Stimulated activated CD4-positive, alpha-beta T cell treated with anti-CD3 and anti-CD28 coated beads, Interleukin-4, amount 100 ng/mL, for 24 hours (primary cell): ENCODE measurements at places on chromosomes 2 and 18.

GRCh38 chr2:186911551-186912085, 62.6 kb upstream of the ZSWIM2 start:
- no peak for DNase-seq

GRCh38 chr18:58893388-58894099, 28.9 kb downstream of the ZNF532 start:
- no peak for DNase-seq

DNA sequence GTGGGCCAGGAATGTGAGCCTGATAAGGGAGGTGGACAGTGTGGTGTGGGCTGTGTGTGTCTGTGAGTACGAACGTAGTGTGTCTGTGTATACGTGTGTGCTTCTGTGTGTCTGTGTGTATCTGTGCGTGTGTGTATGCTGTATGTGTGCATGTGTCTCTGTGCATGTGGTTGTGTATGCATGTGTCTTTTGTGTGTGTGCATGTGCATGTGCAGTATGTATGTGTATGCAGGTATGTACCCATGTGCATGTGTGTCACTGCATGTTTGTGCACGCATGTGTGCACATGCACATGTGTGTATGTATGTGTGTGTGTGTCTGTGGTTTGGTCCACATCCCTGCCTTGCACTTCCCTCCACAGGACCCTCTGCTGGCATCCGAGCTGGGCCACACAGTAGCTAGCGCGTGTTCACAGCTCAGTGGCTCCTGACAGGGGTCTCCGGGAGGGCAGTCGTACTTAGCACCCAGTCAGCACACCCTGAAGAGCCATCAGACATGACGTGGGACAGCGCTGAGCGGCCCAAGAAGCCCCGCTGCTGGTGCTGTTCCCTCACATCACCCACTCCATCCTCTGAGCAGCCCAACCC, 114.3 kb downstream of the CELF4 start:
- DNase-seq = no peak

GRCh38 chr2:231395188-231396057, at the start of gene B3GNT7:
Gene B3GNT7 (plus strand): TSS chr2:231395710. CDS start chr2:231395804, 94 bp downstream.
- no peak for DNase-seq

DNA sequence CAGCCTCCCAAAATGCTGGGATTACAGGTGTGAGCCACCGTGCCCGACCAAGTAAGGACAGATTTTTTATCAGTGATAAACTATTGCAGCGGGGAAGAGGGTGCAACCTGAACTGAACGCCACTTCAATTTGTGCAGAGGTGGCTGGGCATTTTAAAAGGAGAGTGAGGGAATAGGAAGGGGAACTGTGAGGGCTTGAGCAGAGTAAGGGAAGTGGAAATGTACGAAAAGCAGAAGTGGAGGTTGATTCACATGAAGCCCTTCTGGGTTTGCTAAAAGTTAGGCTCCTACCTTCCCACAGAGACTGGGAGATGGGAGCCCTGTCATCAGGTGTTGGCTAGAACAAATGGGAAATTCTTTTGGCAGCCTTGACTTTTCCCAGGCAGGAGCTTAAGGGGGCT, 6.1 kb downstream of the STK11IP start:
- no peak for DNase-seq

GRCh38 chr2:62287282-62287681, 91.4 kb downstream of the B3GNT2 start:
- no peak for DNase-seq

- no peak for DNase-seq
Measured at GRCh38 chr18:74389171-74389927, 67.8 kb downstream of the DIPK1C start.

DNA sequence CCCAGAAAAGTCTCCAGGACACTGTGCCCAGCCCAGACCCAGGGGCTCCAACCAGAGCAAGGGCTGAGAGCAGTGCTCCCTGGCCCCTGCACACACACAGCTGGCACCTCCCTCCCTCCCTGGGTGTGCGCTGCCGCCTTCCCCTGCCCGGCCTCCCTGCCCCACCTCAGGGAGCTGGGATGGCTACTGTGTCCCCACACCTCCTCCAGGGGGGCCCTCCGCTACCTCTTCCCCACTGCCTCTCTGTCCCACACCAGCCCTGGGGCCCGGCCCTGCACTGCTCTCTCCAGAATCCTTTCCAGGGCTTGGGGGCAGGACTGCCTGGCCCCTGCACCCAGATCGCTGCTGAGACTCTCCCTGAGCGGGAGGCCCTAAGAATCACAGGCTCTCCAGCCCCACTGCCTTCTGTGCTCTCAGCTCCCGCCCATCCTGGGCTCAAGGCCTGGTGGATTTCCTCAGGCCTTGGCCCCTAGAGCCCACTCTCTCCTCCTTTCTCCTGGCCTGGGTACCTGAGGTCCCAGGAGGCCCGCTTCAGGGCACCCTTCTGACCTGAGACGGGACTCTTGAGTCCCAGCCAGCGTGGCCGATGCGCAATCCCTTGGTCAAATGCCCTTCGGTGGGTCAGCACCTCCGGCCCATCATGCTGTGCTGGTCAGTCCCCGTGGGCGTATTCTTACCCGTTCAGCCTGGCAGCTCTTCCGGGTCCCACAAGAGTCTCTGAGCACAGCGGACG, 276.8 kb upstream of the HDAC4 start:
- no peak for DNase-seq

DNA sequence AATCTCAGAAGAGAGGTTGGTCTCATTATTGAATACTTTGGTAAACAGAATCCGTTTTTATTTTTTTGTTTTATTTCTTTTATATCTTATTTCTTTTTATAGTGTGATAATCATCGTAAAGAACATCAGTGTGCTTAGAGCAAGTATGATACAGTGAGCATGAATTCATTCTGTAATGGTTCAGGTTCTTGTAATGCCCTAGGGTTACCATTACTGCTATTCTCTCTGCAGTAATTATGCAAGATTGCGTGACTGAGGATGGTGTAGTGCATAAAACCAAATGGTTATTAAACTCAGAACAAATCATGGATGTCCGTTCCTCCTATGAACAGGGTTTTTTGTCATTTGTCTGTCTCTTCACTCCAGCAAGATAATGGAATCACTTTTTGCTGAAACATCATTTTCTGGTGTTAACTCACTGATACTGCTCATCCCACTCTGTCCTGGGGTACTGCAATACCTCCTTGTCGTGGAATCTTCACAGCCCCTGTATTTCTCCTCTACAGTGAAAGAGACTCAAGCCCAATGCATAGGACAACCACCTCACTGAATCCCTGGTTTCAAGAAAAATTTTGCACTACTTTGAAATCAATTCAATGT, 274.8 kb upstream of the ST6GAL2 start:
- DNase-seq = no peak

DNA sequence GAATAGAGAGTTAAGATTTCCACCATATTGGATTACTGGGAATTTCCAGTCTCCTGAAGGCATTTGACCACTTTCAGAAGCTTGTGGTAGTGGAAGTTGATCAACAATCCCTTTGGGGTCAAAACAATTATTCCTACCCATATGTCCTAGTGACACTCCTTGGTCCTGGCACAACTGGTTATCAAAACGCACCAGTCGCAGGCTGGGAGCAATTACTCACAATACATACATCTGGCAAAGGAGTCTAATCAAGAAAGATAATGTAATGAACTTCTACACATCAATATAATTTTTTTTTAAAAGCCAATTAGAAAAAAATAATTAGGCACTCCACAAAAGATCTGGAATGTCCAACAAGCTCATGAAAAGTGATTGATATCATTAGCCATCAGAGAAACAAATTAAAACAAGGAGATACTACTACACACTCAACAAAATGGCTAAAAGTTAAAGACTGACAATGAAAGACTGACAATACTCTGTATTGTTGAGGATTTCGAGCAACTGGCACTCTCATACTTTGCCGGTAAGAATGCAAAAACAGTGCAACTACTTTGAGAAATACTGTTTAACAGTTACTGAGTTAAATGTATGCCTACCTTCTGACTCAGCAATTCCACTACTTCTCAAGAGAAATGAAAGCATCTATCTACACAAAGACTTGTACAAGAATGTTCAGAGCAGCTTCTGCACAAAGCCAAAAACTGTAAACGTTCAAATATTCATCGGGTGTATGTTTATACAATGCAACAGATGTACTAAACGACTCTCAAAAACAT, 2.0 kb downstream of the INO80C start:
- DNase-seq = no peak

DNA sequence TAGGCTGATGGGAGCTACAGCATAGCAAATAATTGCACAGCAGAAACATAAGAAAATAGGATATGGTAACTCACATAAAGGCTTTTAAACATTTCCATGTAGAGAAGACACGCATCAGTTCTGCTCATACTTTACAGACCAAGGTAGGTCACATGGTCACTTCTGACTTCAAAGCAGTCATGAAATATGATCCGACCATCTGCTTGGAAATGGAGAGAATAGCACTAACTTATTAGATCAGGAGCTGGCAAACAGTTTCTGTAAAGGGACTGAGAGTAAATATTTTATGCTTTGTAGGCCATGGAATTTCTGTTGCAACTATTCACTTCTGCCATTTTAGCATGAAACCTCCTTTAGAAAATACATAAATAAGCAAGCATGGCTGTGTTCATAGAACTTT, 936.6 kb upstream of the FANCL start:
- no peak for DNase-seq

DNA sequence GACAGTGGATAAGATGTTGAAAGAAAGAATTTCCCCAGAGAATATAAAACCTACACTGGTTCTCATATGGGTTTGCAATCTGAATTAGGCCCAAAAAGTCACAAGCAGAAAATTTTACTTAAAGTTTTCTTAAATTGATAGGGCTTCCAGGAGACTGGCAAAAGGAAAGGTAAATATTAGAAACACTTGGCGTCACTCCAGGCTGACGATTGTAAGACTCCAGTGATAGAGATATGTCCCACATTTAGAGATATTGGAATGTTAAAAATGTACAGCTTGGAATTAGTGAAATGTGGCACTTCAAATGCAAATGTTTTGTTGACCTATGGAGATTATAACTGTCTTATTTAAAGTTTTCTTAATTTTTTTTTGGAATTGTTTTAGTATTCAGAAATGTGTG, 14.0 kb downstream of the YIPF4 start:
- no peak for DNase-seq

DNA sequence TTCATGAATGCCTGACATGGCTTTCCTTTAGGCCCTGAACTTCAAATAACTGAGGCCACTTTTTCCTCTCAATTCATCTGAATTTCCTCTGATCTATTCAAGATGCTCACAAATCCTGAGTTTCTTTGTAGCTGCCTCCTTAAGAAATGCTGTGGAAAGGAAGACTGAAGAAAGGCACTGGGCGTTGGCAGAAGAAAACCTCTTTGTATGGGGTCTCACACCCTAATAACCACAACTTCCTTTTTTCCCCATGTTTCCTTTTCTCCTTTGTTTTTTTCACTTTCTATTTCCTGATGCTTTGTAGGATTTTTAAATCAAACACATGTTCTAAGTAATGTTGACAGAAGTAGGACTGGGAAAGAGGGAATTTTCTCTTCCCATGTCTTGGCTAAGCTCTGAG, 447.4 kb downstream of the CMPK2 start:
- no peak for DNase-seq

DNA sequence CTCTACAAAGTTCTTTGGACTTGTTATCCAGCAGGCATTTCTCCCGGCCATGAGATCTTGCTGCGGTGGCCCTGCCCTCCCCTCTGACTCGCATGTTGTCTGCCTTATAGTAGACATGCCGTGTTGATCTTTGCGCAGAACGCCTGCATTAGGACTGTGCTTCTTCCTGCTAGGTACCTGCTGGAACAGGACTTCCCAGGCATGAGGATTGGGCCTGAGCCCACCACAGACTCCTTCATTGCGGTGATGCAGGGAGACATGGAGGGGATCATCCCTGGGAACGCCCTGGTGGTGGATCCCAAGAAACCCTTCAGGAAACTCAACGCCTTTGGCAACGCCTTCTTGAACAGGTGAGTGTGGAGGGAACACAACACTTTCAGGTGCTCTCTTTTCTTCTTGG, 10.1 kb downstream of the EHD3 start:
- no peak for DNase-seq

DNA sequence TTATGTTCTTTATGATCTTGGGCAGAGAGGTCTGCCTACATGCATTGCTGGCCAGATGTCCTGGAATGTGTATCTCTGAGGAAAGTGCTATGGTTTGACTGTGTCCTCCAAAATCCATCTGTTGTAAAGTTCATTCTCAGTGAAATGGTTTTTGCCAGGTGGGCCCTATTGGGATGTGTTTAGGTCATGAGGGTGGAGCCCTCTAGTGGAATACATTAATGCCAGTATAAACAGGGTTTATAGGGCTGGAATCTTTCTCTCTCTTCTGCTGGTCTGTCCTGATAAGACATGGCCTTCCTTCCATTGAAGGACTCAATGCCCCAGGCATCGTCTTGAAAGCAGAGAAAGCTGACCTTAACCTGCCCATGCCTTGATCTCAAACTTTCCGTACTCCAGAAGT, 258.5 kb downstream of the RPIA start:
- no peak for DNase-seq
